ENCODE measurements at places on chromosomes 4 and X.

DNA sequence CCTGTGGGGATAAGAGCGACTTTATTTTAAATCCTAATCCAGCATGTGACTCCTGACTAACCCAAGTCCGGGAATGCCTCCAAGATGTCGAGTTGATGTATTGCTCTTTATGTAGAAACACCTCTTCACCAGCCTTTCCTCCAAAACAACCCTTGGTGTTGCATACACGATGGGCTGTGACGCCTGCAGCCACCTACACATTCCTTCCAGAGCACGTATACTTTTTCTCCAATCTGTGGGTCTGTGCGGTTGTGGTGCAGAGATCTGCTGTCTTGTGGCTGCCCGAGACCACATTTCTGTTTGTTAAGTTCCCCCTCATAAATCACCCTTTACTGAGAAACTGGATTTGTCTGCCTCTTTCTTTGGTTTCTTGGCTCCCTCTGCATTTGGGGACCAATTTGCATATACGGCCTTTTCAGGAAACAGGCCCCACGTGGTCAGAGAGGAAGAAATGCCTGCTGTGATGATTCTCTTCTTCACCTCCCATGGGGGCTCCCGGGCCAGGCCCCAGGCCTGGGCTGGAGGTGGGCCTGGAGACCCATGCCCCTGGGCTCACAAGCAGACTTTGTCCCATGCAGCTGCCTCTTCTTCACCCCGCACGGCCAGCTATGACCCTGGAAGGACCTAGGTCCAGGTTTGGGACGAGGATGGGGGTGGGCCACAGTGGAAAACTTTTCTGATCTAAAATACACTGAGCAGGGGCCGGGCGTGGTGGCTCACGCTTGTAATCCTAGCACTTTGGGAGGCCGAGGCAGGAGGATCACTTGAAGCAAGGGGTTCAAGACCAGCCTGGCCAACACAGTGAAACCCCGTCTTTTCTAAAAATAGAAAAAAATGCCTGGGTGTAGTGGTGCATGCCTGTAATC is 21.4 kb upstream of the AFAP1 start:
- DNase-seq = peak; percentile 98

GRCh38 chrX:1582686-1583437 is 8.5 kb upstream of the AKAP17A start:
- DNase-seq = no peak

- DNase-seq = no peak
Observed at GRCh38 chr4:37490391-37491347, 195.5 kb downstream of the RELL1 start.

DNA sequence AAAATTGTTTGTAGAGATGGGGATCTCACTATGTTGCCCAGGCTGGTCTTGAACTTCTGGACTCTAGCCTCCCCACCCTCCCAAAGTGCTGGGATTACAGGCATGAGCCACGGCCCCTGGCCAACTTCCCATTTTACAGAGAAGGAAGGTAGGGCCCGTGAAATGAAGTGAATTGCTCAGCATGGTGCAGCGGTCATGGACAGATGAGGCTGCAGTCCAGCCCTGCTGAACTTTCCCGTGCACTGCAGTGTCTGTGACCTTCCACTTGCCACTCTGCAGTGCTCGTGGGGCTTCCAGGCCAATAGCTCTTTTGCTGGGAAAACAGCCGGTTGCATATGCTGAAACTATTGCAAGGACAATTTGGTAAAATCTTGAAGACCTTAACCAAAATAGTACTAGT is 454.4 kb upstream of the FAT1 start:
- no peak for DNase-seq

DNA sequence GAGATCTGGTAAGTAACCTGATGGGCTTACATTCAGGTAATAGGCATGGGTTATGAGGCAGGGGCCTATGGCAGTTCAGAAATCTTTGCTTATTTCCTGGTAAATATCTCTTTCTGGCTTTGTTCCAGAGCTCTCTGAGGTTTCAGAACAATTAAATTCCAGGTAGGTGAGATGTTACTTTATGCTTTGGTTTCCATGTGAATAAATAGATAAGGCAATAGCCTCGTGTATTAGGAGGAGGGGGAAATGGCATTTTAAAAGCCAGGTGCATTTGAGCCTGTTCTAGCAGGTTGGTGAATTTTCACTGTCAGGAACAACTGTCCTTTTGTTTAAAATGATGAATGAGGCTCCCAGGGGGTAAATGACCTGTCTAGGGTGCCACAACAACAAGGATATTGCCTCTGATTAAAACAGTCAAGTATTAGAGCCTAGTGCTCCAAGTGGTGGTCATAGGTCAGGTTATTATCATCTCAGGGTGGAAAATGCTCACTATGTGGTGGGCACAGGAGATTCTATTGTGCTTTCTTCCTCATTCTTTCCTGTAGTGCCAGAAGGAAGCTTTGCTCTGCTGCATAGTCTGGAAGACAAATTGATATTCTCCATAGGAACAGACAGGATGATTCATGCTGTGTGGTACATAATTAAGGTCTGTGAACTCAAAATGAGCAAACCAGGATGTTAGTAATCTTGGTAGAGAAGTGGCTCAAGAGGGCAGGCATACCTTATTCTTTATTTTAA is 296.2 kb downstream of the INPP4B start:
- peak; percentile 43 for DNase-seq

Measured in GM04504 (cell line).